ENCODE measurements at places on chromosomes 16 and 17.

- DNase-seq = no peak
Observed at GRCh38 chr17:47246120-47246519, 7.5 kb upstream of the ITGB3 start.

- DNase-seq = peak; percentile 21
Observed at GRCh38 chr17:5931616-5932015, 138.6 kb upstream of the WSCD1 start.

- no peak for DNase-seq
Observed at GRCh38 chr17:45013021-45013997, 38.1 kb downstream of the DCAKD start.

DNA sequence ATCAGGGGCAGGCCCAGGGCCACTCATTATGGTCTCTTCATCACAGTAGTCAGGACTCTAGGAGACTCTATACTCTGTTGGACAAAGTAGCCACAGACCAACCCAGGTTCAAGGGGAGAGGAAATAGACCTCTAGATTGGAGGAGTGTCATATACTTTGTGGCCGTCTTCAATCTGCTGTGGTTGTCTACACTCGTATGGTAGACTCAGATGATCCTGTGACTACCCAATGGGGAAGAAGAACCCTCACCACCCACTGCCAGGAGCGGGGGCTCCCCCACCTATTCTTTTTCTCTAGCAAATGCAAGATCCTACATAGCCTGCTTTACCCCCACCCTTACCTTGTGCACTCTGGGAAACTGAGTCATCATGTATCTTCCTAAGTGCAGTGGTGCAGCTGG is 80.5 kb downstream of the KSR1 start:
- no peak for DNase-seq

GRCh38 chr17:19877364-19877945 is 9.7 kb upstream of the ULK2 start:
- no peak for DNase-seq

Measured in cerebellar nuclear complex (tissue), 1 donor.